Endothelial cell (in vitro differentiated cells): ENCODE measurements at places on chromosomes 16 and 17.

- no peak for DNase-seq
Measured at GRCh38 chr16:73068541-73069401, 20.8 kb upstream of the ZFHX3 start.

DNA sequence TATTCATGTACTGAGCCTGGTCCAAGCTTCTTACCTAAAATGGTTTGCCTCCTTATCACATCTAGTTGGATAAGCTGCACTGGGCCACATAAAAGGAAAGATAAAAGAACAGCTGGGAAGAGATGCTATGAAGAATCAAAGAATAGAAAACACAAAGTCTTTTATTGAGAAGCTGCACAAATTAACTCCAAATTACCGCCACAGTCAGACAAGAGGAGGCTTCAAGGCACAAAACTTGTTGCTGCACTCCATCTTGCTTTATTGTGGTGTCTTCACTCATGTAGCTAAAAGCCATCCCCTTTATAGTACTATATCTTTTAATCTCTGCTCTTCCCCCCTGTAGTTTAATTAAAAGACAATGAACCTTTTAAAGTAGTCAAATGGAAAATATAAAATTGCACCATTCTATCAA is 330.6 kb upstream of the PMFBP1 start:
- DNase-seq, result no peak

GRCh38 chr17:67293251-67294203 is 48.5 kb upstream of the HELZ start:
- peak; percentile 61 for DNase-seq

- DNase-seq, result no peak
Measured at GRCh38 chr16:16137110-16137509, 86.2 kb downstream of the ABCC6 start.

DNA sequence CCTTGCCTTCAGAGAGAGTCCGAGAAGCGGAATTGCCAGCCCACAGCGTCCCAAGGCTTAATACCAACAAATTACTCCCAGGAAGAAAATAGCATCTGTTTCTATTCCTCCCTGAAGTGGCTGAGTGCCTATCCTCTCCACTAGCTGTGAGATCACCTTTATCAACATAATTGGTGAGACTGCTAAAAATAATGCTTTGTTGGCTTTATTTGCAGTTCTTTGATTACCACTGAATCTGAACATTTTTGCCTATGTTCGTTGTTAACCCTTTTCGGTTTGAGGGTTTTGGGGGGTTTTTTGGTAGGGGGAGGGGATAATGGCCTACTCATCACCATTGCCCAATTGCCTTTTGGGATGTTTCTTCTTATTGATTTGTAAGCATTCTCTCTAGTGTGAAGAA is 31.0 kb downstream of the MMP15 start:
- no peak for DNase-seq

- DNase-seq, result no peak
Measured at GRCh38 chr17:1686086-1686485, 1.4 kb upstream of the PRPF8 start.

- DNase-seq, result no peak
Measured at GRCh38 chr17:27352448-27353032, 58.6 kb downstream of the WSB1 start.

- no peak for DNase-seq
Measured at GRCh38 chr16:67084345-67085028, 25.3 kb upstream of the PHAF1 start.

DNA sequence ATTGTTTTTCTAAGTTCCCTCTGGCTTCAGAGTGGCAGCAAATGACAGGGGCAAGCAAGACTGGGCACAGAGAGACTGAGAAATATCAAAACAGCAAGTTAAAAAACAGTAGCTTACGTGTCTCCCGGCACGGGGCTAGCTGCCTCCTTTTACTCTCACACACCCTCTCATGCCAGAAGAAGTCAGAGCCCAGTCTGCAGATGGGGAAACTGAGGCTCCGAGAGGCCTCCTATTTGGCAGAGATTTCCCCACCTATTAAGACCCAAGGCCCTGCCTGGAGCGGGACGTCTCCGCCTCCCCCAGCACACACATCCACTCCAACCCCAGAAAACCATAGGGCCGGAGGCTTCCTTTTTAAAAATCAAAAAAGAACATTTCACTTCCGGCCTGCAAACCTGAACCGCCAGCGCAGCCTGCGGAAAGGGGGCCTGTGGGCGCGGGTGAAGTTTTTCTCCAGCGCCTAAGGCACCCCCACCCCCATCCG is 832 bp downstream of the CARHSP1 start:
- no peak for DNase-seq
